Lower leg skin (tissue), 4 donors: ENCODE measurements at places on chromosomes 3 and 15. TPM values are rescaled to one million over a fixed set of nuclear protein-coding genes. Genes with fewer than 3 reads are reported as not detected.

- DNase-seq, result peak; percentile 41
Measured at GRCh38 chr3:158768881-158769543, 32.8 kb upstream of the MFSD1 start.

DNA sequence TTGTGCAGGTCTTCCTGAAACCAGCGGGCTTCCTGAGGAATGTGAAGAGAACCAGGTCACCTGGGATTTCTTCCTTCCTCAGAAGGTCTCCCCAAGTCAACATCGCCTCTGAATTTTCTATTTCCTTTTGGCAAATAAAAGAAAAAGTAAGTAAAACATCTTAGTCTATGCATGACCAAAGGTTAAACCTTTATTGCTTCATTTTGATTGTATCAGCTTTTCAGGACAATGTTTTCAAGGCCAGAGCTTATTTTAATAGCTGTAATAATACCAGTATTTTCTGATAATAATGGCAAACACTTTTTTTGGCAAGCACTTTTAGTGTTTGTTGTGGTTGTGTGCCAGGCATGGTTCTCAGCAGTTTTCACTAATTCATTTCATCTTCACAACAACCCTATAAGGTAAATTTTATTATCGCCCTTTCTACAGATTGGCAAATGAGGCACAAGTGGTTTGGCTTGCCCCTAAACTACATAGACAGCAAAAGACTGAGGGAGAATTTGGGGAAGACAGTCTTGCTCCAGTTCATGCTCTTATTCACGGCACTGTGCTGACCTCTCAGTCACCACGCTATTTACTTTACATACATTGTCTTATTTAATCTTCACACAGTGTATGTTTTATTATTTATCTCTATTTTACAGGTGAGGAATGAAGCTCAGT lies 110.4 kb downstream of the RPL22L1 start:
- no peak for DNase-seq

TRPM1 gene
- 8.9 TPM for total RNA-seq

GRCh38 chr15:42032376-42033213 lies 11.8 kb upstream of the PLA2G4E start:
- peak; percentile 84 for DNase-seq

DNA sequence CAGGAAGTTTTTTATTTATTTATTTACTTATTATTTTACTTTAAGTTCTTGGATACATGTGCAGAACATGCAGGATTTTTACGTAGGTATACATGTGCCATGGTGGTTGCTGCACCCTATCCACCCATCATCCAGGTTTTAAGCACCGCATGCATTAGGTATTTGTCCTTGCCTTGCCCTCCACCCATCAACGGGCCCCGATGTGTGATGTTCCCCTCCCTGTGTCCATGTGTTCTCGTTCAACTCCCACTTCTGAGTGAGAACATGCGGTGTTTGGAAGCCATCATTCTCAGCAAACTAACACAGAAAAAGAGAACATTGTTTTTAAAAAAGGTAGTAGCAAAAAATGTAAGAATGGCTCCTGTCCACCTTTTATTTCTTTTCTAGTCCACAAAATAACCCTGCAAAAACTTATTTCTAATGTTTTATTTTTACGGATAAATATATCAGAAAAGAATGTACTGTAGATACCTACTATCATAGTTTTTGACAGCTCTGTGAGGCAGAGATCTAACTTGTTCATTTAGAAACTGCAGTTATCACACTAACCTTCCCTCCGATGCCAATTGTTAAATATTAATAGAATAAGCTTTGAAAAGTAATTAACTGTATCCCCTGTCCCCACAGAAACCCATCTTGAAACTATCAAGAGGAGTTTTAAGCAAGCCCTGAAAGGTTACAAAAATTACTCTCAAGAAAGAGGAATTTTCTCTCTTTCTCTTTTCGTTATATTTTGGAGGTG lies 189.2 kb downstream of the LPP start:
- no peak for DNase-seq

- peak; percentile 84 for DNase-seq
Measured at GRCh38 chr3:107992976-107993684, 97.7 kb downstream of the CD47 start.

HTR3E gene
- not detected for total RNA-seq

GRCh38 chr15:41855261-41855961 lies 16.8 kb downstream of the PLA2G4B start:
- DNase-seq, result no peak

GRCh38 chr15:60729850-60730458 lies 251.0 kb upstream of the ICE2 start:
- no peak for DNase-seq

- DNase-seq, result no peak
Measured at GRCh38 chr3:71185733-71186455, 397.6 kb downstream of the FOXP1 start.

GRCh38 chr3:71498543-71498942 lies 85.0 kb downstream of the FOXP1 start:
- no peak for DNase-seq

DNA sequence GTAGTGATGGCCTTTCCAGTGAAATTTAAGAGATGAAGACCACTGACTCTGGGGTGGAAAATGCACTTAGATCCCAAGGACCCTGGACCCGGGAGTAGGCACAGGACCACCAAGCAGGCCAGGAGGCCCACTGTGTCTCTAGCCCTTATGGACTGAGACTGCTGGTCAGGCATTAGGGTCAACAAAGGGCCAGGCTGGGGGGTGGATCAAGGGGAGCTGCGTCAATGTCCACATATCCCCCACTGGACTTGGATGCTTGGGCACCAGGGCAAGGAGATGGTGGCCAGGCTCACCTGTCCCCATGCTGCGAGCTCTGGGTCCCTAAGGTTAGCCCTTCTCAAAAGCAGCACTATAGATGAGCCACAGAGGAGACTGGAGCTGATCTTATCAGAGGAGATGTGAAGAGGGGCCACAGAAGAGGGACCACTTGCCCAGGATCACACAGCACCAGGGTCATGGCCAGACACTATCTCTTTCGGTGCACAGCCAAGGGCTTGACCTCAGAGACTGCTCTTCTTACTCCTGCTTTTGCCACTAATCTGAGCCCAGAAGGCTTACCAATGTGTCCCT lies 14.7 kb downstream of the RAB6B start:
- DNase-seq, result no peak

GOLGA8T gene
- not detected for total RNA-seq

GRCh38 chr15:52529341-52529924 lies 753 bp upstream of the MYO5A start:
- DNase-seq, result no peak

DNA sequence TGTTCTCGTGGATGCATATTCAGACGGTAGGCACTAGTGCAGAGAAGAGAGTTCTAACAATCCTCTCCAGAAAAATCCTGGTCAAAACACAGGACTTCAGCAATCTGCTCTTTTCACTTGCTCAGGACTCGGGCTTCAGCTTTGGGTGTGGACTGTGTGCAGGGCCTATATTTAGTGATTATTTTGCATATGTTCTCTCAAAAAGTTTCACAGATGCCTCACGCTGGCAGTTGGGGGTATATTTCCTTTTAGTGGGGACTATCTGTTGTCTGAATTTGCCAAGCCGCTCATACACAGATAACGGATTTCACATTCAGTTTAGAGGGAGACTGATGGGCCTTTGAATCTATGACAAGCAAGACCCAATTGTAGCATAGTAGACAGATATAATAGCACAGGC lies 54.4 kb upstream of the LRRN1 start:
- DNase-seq, result no peak

GRCh38 chr15:62452667-62453066 lies 287.6 kb upstream of the C2CD4B start:
- DNase-seq, result no peak

GRCh38 chr15:88394553-88395145 lies 72.5 kb downstream of the MRPL46 start:
- DNase-seq, result no peak
